Right lobe of liver (tissue), 6 donors: ENCODE measurements at places on chromosomes 5 and 9.

GRCh38 chr5:16784088-16784487 is 152.0 kb downstream of the MYO10 start:
- H3K27ac ChIP-seq = no peak overlapping the region
- H3K4me1 ChIP-seq = no peaks in the 10 kb centered on the region
- no peak for DNase-seq
- H3K4me3 ChIP-seq = no peak overlapping the region
- no peaks in the 10 kb centered on the region for H3K27me3 ChIP-seq

- peak; percentile 3 for DNase-seq
- peaks cover 44% of the 10 kb centered on the region for H3K4me1 ChIP-seq
- no peaks in the 10 kb centered on the region for H3K27me3 ChIP-seq
Observed at GRCh38 chr5:32231241-32231640, 57.1 kb upstream of the GOLPH3 start.

GRCh38 chr5:54676481-54677340 is 159.2 kb downstream of the SNX18 start:
- no peak overlapping the region for H3K4me3 ChIP-seq
- H3K4me1 ChIP-seq = no peaks in the 10 kb centered on the region
- no peak overlapping the region for H3K27ac ChIP-seq
- DNase-seq = no peak

DNA sequence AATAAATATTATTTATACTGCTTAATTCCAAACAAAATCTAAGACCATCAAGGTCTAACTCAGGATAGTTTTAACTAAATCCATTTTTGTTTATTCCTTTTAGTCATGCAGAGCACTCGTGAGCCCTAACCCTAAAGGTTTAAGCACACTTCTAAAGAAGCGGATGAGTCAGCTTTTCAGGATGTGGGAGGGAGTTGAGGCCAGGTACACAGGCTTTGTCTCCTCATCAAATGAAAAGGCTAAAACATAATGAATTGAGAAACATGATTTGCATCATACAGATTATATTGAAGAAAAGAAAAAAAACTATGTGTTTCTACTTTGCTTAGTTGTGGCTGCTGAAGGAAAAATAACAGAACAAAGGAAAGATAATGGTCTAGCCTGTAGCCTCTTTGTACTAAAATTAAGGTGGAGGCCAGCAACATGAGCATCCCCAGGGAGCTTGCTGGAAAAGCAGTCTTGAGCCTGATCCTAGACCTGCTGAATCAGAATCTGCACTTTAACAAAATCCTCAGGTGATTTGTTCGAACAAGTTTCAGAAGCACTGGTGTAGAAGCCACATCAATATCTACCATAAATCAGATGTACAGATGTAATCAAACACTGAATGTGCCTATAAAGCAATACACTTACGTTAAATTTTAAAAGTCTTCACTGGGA is 21.1 kb upstream of the ISCA1 start:
- no peaks in the 10 kb centered on the region for H3K4me1 ChIP-seq
- no peak overlapping the region for H3K27ac ChIP-seq
- peaks cover 99% of the 10 kb centered on the region for H3K36me3 ChIP-seq
- no peaks in the 10 kb centered on the region for H3K27me3 ChIP-seq
- no peak overlapping the region for H3K4me3 ChIP-seq

DNA sequence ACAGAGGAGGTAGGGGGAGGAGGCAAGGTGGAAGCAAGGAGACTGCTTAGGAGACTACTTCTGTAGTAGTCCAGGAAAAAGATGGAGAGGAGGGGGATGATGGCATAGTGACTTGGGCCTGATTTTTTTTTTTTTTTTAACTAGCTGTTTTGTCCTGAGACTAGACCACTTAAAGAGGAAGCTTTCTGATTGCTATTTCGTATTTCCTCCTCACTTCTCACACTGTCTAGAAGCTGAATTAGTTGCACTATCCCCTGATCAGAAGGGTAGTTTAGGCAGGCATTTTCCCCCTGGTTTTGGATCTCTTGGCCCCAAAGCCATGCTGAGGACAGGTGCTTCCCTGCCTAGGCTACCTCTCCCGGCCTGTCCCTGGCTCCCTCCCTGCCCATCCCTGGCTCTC is 14.9 kb downstream of the LARP1 start:
- H3K27me3 ChIP-seq = no peaks in the 10 kb centered on the region
- H3K4me3 ChIP-seq = no peak overlapping the region
- DNase-seq = no peak
- no peak overlapping the region for H3K27ac ChIP-seq
- H3K36me3 ChIP-seq = no peaks in the 10 kb centered on the region

DNA sequence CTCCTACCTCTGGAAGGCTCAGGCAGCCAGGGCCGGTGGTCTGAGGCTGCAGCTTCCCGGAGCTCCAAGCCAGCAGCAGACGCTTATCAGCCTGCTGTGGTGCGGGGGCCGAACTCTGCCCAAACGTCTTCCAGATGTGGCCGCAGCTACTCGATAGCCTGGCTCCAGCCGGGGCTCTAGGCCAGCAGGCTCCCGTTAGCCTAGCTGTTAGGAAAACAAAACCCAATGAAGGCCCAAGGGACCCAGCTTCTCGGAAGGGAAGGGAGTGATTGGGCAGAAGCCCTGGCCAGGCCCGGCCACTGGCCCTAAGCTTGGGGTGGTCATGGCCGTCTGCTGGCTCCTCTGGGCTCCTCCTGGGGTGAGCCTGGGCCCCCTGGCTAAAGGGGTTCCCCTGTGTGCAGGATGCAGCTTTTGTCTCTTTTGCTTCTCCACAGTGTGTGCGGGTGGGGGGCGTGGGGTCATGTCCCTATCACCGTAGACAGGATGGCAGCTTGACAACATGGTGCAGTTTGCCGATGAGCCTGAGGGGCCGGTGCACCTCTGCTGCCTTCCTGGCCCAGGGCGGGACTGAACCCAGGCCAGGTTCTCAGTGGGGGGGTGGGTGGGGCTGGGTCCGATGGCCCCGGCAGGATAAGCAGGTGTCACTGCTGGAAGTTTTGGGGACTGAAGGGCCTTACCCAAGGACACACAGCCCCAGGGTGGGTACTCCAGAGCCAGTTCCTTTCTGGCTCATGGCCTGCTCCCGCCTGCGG is 18.7 kb downstream of the MYMK start:
- H3K36me3 ChIP-seq = no peaks in the 10 kb centered on the region
- no peaks in the 10 kb centered on the region for H3K4me1 ChIP-seq
- H3K4me3 ChIP-seq = no peak overlapping the region
- no peak overlapping the region for H3K27ac ChIP-seq
- no peak for DNase-seq

DNA sequence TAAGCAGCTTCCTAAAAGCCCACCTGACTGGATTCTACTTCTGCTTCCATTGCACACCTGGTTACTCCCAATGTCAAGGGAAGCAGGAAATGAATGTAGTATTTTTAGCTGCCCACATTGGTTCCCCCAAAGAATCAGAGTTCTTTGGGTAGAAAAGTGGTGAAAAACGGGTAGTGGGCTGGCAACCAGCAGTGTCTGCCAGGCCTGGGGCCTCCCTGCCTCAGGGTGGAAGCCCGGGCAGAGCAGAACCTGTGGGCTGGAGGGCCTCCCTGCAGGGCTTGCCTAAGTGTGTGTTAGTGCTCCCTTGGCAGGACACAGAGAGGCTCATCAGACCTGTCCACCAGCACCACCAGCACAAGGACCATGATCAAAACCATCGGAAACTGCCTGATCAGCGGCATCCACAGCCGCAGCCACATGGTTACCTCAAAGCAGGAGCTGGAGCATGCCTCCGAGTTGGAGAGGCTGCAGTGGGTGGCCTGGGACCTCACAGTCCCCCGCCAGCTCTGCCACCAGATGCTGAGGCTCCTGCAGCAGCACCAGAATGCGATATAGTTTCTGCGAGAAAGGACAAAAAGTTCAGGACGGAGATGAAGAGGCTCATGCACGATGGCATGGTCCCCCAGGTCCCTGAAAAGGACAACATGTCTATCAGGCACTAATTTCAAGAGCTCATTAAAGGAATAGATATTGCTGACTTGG is 72.2 kb downstream of the PTPDC1 start:
- DNase-seq = no peak
- no peaks in the 10 kb centered on the region for H3K4me1 ChIP-seq
- no peak overlapping the region for H3K27ac ChIP-seq
- no peaks in the 10 kb centered on the region for H3K27me3 ChIP-seq
- no peak overlapping the region for H3K4me3 ChIP-seq
- no peaks in the 10 kb centered on the region for H3K36me3 ChIP-seq

GRCh38 chr5:146254223-146254622 is 50.8 kb downstream of the RBM27 start:
- H3K27ac ChIP-seq = no peak overlapping the region
- DNase-seq = no peak
- no peaks in the 10 kb centered on the region for H3K27me3 ChIP-seq
- H3K4me1 ChIP-seq = no peaks in the 10 kb centered on the region

- no peaks in the 10 kb centered on the region for H3K27me3 ChIP-seq
- no peaks in the 10 kb centered on the region for H3K4me1 ChIP-seq
- H3K4me3 ChIP-seq = no peak overlapping the region
- no peak for DNase-seq
- no peak overlapping the region for H3K27ac ChIP-seq
Observed at GRCh38 chr5:147893820-147894219, 12.5 kb downstream of the C5orf46 start.

DNA sequence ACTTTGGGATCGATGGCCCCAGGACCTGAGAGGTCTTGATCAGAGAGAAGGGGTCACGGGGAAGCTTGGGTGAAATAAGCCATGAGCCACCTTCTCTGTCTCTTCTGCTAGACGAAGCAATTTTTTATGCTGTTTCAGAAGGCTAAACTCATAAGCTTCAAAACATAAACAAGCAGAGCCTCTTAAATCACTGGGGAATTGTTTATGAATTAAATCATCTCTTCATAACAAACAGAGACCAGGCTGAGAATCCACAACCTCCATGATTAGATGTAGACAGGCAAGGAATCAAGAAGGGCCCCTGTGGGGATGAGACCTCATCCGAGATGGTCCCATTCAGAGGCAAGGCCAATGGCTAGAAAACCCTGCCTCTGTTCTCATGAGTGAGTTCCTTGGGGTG is 21.7 kb upstream of the TCOF1 start:
- H3K4me1 ChIP-seq = no peaks in the 10 kb centered on the region
- no peak overlapping the region for H3K4me3 ChIP-seq
- H3K27ac ChIP-seq = no peak overlapping the region
- no peak for DNase-seq
- no peaks in the 10 kb centered on the region for H3K27me3 ChIP-seq

- no peak overlapping the region for H3K27ac ChIP-seq
- no peaks in the 10 kb centered on the region for H3K27me3 ChIP-seq
- no peak for DNase-seq
- no peaks in the 10 kb centered on the region for H3K36me3 ChIP-seq
Observed at GRCh38 chr5:57576317-57576716, 93.7 kb upstream of the ACTBL2 start.

GRCh38 chr5:17021602-17021932 is 85.5 kb upstream of the MYO10 start:
- H3K27me3 ChIP-seq = no peaks in the 10 kb centered on the region
- no peak overlapping the region for H3K27ac ChIP-seq
- H3K36me3 ChIP-seq = no peaks in the 10 kb centered on the region
- H3K4me1 ChIP-seq = no peaks in the 10 kb centered on the region
- DNase-seq = no peak

DNA sequence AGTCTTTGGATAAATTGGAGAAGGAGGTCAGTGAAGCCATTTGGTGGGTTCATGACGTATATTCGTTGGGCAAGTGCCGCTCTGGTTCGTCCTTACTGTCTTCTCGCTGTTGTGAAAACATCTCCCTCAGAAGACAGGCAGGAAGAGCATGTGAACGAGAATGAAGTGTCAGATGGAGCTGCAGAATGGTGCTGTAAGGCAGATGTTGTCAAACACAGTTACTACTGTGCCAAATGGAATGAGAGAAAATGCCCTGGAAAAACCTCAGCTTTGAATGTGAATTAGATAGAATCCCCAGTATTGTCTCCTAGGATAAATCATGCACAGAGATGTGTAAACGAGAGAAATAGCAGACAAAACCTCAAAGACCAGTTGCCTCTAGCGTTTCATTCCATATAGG is 121.5 kb downstream of the CAMK4 start:
- no peaks in the 10 kb centered on the region for H3K4me1 ChIP-seq
- H3K27ac ChIP-seq = no peak overlapping the region
- H3K27me3 ChIP-seq = no peaks in the 10 kb centered on the region
- no peaks in the 10 kb centered on the region for H3K36me3 ChIP-seq
- no peak overlapping the region for H3K4me3 ChIP-seq

DNA sequence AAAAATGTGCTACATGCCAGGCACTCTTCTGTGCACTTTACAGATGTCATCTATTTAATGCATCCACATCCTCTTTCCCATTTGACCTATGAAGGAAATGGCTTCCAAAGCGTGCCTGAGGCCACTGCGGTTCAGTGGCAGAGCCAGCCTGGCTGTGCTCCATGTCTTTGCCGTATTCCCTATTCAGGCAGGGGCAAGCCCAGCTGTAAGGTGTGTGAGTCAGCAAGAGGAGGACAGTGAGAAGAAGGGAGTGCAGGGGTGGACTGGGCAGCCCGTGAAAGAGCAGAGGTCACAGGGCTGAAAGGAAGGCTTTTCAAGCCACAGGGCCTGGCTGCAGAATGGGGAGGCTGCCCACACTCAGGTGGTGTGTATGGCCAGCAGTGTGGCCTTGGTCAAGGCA is 91.7 kb downstream of the HRH2 start:
- DNase-seq = no peak
- no peaks in the 10 kb centered on the region for H3K4me1 ChIP-seq
- H3K27ac ChIP-seq = no peak overlapping the region
- no peaks in the 10 kb centered on the region for H3K36me3 ChIP-seq
- no peaks in the 10 kb centered on the region for H3K27me3 ChIP-seq

GRCh38 chr9:89606049-89606623 is 1.3 kb downstream of the GADD45G start:
- peak; percentile 83 for DNase-seq
- peaks cover 13% of the 10 kb centered on the region for H3K4me1 ChIP-seq
- peak overlapping the region; percentile 89 for H3K27ac ChIP-seq
- H3K27me3 ChIP-seq = no peaks in the 10 kb centered on the region

GRCh38 chr9:72576087-72576486 is 54.7 kb downstream of the TMC1 start:
- H3K27me3 ChIP-seq = no peaks in the 10 kb centered on the region
- no peak overlapping the region for H3K27ac ChIP-seq
- H3K4me3 ChIP-seq = no peak overlapping the region
- no peaks in the 10 kb centered on the region for H3K4me1 ChIP-seq

- no peaks in the 10 kb centered on the region for H3K27me3 ChIP-seq
- no peaks in the 10 kb centered on the region for H3K4me1 ChIP-seq
Observed at GRCh38 chr5:139896718-139897117, 101.1 kb downstream of the PSD2 start.

GRCh38 chr9:135251996-135252760 is 164.7 kb downstream of the OLFM1 start:
- H3K4me1 ChIP-seq = no peaks in the 10 kb centered on the region
- H3K27ac ChIP-seq = no peak overlapping the region
- no peaks in the 10 kb centered on the region for H3K36me3 ChIP-seq
- peak; percentile 39 for DNase-seq
- no peak overlapping the region for H3K4me3 ChIP-seq
- no peaks in the 10 kb centered on the region for H3K27me3 ChIP-seq
